ENCODE measurements at places on chromosomes 12 and 14.

DNA sequence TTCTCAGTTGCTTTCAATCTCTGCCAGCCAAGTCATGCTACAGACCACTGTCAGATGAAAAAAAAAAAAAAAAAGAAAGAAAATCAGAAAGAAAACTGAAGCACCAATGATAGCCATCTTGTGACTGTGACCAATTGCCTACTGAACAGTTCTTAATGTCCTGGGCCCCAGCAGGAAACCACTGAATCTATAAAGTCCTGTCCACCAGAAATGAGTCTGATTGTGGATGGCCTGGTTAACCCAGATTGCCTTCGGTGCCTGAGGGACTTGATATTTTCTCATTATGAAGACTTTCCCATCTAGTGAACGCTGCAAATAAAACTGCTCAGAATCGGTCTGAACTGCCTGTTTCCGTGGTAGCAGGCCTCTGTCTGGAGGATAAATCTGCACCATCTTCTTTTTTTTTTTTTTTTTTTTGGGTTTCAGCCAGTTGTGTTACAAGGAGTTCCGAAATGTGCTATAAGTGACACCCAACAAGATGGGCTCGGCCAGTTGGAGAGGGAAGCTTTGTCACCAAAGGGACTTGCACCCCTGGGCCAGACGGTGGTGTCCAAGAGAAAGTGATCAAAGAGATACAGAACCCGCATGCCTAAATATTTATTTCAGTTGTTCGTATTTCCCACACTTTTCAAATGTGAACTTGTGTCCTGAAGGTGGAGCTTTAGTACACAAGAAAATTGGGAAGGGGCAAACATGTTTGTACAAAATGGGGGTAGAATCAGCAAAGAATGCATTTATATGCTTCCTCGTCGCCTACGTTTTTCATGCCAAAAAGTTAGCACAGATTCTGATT, 3.0 kb upstream of the PLXNC1 start:
- no peak for DNase-seq

- DNase-seq: no peak
These were observed 15.0 kb upstream of the NR2C1 start for GRCh38 chr12:95088379-95088778.

GRCh38 chr12:131636266-131636665, 74.6 kb upstream of the SFSWAP start:
- DNase-seq: no peak

DNA sequence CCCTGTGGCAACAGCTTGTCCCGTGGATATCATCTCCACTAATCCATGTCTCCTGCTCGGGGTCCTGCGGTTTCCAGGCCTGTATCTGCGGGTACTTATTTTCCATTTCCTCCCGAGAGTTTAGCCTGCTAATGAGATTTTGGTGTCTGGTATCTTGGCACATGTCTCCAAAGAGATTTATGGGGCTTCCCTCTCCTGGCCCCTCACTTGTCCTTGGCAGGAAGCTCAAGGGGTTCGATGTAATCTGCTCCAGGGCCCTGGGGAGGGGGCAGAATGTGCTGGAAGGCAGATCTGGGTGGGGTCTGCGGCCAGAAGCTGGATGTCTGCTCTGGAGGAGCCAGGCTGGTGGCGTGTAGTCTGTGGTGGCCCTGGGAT, 85.7 kb downstream of the KIF26A start:
- no peak for DNase-seq

DNA sequence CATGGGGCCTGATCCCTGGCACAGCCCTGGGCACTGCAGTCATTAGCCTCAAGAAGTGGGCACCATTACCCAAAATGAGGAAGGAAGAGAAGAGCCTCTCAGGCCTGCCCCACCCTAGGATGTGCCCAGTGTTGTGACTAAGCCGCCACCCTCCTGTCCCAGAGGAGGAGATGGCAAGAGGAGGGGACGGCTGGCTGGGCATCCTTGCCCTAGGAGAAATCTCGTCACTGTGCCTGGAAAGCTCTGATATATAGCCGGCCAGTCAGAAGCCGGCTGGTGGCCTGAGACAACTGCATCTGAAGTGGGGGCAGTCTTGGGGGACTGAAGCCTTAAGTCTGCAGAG, 115.2 kb downstream of the LGMN start:
- no peak for DNase-seq

DNA sequence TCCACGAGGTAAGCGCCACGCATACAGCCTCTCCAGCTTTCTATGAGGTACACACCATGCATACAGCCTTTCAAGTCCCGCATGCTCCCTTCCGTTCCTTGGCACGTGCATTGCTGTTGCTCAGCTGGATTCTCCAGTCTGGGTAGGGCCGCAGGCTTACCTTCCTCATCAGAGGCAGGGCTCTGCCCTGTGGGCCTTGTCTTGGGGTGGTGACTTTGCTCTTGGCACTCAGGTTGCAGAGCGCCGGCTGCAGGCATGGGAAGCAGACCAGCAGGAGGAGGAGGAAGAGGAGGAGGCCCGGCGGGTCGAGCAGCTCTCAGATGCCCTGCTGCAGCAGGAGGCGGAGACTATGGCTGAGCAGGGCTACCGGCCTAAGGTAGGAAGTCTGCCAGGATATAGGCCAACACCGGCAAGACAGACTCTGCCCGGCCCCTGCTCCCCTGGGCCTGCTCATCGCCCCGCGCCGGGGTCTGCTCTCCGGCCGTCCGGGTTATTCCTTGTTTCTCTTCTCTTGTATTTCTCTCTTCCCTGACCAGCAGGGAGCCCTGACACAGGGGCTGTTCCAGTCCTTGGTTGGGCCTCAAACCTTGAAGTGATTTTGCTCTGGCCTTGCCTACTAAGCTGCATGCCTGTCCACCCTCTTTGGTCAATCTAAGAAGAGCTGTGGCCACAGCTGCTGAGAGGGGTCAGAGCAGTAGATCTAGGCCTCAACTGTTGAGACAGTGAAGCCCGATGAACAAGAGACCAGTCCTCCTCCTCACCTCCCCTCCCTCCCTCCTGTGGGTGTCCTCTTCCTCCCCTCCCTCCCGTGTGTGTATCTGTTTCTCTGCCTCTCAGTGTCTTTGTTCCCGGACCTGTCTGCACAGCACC, 15.3 kb downstream of the TCHP start:
- no peak for DNase-seq

DNA sequence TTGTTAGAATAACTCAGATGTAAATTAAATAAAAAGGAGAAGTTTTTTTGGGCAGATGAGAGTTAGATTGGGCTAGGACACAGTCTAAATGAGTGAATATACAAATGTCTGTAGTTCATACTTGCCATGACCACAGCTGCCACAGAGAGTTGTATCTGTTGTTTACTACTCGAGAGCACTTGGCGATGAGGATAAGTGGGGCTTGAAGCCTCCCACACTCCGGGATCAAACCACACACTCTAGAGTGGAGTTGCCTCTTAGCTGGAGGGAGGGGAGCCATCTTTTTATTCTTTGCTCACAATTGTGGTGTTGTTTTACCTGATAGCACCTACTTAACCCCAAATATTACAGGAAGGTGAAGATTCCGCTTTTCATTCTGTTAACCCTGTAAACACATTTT, 27.5 kb downstream of the BEST3 start:
- DNase-seq: no peak

DNA sequence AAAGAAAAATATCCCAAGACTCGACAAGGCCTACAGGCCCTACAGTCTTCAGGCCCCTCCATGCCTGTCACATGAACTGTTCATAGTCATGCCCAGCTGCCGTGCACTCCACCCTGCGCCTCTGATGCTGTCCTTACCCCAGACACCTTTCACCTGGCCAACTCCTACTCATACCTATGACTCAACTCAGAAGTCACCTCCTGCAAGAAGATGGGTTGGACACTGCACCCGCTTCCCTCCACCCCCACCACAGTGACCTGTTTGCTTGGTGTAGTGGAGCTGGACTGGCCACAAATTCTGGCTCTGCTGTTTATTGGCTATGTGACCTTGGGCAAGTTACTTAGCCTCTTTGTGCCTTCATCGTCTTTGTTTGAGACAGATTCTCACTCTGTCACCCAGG, 56.2 kb downstream of the PHETA1 start:
- DNase-seq: no peak

DNA sequence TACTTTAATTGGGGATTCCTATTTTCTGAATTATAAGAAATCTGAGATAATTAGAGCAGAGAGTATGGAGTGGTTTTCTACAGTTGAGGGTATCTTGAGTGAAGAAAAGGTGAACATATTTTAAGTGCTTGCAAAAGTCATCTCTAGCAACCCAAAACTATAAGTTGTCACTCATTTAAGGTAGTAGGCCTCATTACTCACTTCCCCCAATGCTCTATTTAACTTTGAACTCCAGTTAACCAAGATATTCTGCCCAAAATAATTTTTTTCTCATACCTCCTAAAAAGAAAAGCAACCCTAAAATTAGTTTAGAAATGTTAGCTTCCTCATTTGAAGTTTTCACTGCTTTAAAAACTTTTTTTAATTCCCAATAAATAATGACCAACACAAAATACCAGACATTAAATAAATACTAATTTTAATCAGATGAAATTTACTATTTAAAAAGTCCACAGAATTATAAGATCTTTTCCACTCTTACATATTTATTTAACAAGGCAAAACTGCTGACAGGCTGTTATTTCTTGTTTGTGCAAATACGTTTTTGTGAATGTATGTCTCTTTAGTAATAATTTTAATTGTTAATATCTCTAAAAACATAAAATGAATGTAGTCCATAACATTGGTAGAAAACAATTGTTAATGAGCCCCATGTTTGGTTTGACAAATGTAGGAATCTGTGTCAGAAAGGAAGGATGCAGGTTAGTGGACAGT, 47.8 kb downstream of the VRK1 start:
- no peak for DNase-seq

GRCh38 chr14:30162066-30162465, 234.4 kb upstream of the PRKD1 start:
- DNase-seq: no peak

GRCh38 chr12:121423682-121424623, 24.0 kb downstream of the RNF34 start:
- no peak for DNase-seq

- no peak for DNase-seq
These were observed 11.6 kb downstream of the BMAL2 start for GRCh38 chr12:27344246-27344645.

DNA sequence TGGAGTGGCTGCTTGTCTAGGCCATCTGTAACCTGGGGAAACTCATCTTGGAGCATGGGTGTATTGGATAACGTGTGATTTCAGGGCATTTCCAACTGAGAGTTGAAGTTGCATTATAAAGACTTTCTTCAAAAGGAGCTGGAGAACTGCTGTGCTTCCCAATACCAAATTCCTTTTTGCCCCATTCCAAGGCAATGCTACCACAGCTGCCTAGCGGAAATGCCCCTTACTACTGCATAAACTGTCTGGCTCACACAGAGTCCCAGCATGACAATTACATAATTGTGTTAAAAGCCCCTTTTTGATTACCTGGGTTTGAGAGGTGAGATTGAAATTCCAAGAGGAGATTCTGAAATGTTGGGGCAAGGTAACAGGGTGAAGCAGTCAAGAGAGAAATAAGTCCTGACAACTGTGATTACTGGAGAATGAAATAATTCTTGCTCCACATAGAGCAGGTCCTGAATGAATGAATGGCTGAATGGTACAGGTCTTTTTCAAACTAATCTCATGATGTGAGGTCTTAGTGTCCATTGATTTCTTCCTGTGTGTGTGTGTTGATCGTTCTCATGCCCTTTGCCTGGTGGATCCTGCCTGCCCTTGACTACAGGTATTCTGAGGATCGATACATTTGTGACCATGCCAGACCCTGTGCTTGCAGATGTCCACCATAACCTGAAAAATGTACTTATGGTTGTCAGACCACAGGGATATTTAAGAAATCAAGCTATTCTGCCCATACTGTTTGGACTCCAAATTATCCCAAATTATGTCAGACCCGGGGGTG, 386.5 kb downstream of the GRIN2B start:
- no peak for DNase-seq

- no peak for DNase-seq
These were observed 142.6 kb upstream of the CPSF6 start for GRCh38 chr12:69096669-69097335.

DNA sequence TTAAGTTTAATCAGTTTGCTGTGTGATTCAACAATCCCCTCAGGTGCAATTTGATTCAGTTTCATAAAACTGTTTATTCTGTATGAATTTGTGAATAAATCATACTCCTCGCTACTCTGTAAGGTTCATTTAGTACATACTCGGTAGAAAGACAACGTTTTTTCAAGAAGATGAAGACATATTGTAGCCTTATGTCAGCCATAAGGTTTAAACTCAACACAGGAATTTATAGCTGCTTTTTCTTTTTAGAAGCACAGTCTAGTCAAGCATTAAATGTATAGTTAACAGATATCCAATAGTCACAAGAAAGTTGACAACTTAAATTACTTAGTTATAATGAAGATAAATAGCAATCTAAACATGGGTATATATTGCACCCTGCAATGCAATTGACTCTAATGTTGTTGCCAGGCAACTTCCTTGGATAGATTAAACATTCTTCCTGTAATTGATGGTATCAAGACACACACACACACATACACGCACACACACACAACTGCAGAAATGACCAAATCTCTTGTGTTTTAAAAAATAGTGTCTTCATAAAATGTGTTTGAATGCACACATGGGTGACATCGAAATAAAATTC, 151.5 kb upstream of the MGAT4C start:
- DNase-seq: no peak

DNA sequence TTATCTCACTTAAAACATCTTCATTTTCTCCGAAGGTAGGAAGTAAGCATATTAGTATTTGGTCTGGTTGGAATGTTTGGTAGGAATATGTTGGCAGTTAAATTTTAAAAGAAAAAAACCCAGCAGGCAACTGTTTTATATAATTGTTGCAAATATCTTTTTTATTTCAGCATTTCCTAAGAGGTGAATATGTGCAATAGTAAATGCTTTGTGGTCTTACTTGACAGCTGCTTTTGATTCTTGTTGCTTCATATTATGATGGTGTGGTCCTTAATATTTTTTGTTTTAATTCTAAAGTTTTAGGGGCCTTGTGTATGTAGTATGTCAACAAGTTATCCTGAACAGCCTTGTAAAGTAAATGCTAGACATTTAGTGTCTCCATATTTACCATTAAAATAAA, 6.3 kb downstream of the TRAFD1 start:
- DNase-seq: no peak

DNA sequence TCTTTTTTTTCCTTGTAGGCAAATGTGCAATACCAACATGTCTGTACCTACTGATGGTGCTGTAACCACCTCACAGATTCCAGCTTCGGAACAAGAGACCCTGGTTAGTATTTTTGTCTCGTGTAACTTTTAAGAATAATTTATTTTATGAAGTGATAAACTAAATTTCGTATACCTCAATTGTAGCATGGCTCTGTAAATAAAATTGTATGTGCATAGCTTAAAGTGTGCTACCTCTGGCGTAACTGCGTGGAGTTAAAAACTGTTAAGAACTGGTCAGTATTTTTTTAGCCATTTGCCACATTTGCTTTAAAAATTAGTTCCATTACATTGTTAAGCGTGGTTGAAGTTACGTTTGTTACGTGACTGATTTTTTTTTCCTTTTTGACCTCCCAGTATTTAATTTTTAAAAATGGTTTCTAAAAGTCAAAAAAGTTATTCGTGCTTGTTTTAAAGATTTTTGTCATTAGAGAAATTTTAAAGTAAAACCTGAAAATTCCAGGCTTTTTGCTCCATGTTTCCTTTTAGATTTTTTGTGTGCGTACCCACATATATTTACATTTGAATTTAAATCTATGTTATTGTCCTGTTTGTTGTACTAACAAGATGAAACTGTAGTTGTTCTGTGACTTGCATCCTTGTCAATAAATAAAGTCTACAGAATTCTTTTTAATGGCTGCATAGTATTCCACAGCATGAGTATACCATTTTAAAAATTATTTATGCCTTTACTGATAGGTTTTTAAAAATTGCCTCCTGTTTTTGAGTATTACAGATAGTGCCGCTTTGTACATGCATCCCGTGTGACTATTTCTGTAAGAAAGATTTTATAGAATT, 1.4 kb downstream of the MDM2 start:
- no peak for DNase-seq

- no peak for DNase-seq
These were observed 5.7 kb upstream of the KLRK1 start for GRCh38 chr12:10395390-10395998.

Measured in activated effector memory CD4-positive, alpha-beta T cell treated with Interleukin-2 at 50 U/mL for 16 hours (primary cell).